ENCODE measurements at places on chromosomes 3 and 15. TPM values are rescaled to one million over a fixed set of nuclear protein-coding genes. Genes with fewer than 3 reads are reported as not detected.

DNA sequence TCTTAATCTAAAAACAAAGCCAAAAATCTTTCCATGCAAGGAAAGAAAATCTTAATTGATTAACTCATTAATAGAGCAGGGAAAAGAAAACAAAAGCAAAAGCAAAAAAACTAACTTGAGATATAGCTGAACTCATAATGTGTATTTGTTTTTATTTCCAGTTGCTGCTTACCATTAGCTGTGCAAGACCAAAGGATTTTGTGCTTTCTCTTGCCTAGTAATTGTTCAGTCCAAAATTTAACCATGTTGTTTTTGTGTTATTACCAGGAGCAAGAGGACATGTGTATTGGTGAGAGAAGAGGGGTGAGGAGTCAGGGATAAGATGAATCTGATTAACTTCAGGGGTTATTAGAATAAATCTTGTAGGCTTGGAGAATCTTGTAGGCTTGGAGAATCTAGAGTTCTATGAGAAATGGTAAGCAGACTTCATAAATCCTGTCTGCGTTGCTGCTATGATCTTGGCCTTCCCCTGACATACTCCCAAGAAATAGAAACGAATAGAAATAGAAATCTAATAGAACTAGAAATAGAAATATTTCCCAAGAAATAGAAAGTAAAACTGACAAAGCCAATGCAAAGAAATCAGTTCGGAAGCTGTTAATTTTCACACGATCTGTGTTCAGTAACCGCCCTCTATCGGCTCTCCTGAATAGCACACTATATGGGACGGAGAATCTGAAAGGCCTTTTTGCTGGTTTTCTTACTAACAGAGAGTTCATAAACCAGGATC lies 72.6 kb upstream of the TNFSF10 start:
- DNase-seq: peak; percentile 19
- peaks cover 2% of the 10 kb centered on the region for H3K27me3 ChIP-seq
- H3K27ac ChIP-seq: peak overlapping the region; percentile 30
- H3K4me1 ChIP-seq: peaks cover 22% of the 10 kb centered on the region
- H3K4me3 ChIP-seq: peak overlapping the region; percentile 80
- no peaks in the 10 kb centered on the region for H3K36me3 ChIP-seq

- no peak for DNase-seq
- H3K27ac ChIP-seq: no peak overlapping the region
- no peak overlapping the region for H3K4me3 ChIP-seq
- no peaks in the 10 kb centered on the region for H3K27me3 ChIP-seq
- no peaks in the 10 kb centered on the region for H3K36me3 ChIP-seq
Measured at GRCh38 chr3:23874359-23875112, 42.3 kb downstream of the NKIRAS1 start.

- H3K27me3 ChIP-seq: no peaks in the 10 kb centered on the region
- H3K4me1 ChIP-seq: no peaks in the 10 kb centered on the region
- H3K4me3 ChIP-seq: no peak overlapping the region
- no peaks in the 10 kb centered on the region for H3K36me3 ChIP-seq
- H3K27ac ChIP-seq: no peak overlapping the region
- DNase-seq: no peak
Measured at GRCh38 chr3:21694506-21694905, 56.5 kb downstream of the ZNF385D start.

DNA sequence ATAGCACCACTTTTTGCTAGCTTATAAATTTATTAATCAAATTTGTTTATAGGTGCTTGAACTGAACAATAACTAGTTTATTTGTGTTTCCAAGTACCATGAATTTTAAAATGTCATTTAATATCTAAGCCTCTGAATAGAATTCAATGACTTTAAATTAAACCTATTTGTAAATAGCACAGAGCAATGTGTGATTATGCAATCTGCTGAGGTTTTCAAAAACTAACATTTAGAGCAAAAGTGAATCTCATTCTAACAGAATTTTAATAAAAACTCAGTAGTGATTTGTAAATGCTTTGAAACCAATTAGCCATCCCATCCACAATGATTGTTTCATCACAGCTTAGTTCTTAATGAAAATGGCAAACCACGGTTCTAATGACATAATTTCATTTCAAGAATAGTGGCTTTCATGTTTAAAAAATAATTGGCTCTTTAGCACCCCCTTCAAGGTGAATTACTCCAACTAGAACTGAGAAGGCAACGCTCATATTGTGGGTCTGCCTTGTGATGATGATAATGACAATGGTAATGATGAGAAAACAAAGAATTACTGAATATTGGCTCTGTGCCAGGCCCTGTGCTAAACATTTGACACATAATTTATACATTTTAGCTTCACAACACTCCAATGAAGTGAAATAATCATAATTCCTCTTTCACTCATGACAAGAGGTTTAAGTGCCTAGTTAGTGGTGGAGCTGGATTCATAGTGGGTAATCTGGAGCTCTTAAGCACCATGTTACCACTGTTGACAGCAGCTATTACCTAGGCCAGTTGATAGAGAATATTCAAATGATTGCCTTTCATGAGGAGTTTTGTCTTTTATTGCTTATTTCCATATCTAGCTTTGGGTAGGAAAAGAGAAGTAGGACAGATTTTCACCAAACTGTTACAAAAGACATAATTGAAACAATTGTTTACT lies 145.7 kb downstream of the RBMS3 start:
- DNase-seq: no peak
- H3K4me3 ChIP-seq: no peak overlapping the region
- no peaks in the 10 kb centered on the region for H3K36me3 ChIP-seq
- H3K27me3 ChIP-seq: no peaks in the 10 kb centered on the region
- no peak overlapping the region for H3K27ac ChIP-seq

DNA sequence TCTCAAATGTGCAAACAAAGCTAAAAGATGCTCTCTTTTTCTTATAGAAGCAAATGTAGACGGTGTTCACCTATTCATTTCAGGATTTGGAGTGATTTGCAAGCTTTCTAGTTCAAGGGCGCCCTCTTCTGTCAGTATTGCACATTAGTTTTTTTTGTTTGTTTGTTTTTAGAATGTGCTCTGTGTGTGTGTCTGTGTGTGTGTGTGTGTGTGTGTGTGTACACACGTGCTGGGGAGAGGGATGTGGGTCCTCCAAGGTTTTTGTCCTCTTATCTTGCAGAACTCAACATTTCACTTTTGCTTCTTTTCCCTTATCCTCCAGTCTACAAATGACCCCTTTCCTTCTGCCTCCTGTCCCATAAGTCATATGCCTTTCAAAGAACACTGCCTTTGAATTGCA lies 23.5 kb downstream of the DNAH1 start:
- no peaks in the 10 kb centered on the region for H3K27me3 ChIP-seq
- peaks cover 14% of the 10 kb centered on the region for H3K36me3 ChIP-seq
- no peak overlapping the region for H3K27ac ChIP-seq
- H3K4me3 ChIP-seq: no peak overlapping the region
- peak; percentile 81 for DNase-seq

DNA sequence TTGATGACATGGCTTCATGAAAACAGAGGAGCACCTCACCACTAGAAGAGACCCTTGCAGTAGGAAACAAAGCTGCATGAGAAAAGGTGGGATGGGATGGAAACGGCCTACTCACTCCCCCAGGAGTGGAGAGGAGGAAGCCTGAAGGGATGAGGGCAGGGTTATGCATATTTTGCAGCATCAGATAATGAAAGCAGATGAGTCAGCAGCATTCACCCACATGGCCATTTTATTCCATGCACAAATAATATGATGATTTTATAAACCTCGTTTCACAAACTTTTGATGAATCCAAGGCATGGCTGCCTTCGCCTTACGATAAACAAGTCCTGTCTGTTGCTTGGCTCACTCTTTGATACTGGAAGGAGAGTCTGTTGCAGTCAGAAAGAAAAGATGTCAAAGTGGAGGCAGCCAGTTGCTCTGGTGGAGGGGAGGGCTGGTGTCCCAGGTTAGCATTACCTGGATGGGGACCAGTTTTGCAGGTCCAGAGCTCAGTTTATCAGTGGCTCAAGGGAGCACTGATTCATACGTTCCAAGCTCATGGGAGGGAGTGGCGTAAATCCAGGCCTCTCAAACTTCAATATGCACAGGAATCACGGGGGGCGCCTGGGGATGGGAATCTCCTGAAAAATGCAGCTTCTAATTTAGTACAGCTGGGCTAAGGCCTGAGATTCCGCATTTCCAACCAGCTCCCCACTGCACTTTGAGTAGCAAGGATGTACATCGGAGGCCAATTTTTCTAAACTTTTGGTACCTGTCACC lies 9.2 kb upstream of the EHD4 start:
- no peak for DNase-seq
- H3K27me3 ChIP-seq: no peaks in the 10 kb centered on the region
- no peaks in the 10 kb centered on the region for H3K36me3 ChIP-seq
- H3K4me1 ChIP-seq: no peaks in the 10 kb centered on the region
- H3K27ac ChIP-seq: no peak overlapping the region

DNA sequence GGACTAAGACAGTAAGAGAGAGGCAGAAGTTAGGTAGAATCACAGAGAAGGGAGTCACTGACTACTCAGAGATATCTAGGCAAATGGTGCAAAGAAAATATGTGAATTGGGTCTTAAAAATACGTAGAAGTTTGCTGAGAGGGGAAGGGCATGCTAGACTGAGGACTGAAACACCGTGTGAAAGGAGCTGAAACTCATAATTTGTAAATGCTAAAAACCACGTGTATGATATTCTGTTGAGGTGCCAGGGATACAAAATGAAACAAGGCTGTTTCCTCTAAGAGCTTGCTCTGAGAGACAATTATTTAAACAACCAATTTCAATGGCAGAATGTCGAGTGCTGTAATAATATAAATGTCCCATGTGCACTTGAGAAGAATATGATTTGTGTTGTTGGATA lies 47.2 kb downstream of the NCK1 start:
- no peak for DNase-seq
- H3K27ac ChIP-seq: peak overlapping the region; percentile 58
- H3K27me3 ChIP-seq: no peaks in the 10 kb centered on the region
- H3K36me3 ChIP-seq: peaks cover 5% of the 10 kb centered on the region
- peaks cover 61% of the 10 kb centered on the region for H3K4me1 ChIP-seq

DNA sequence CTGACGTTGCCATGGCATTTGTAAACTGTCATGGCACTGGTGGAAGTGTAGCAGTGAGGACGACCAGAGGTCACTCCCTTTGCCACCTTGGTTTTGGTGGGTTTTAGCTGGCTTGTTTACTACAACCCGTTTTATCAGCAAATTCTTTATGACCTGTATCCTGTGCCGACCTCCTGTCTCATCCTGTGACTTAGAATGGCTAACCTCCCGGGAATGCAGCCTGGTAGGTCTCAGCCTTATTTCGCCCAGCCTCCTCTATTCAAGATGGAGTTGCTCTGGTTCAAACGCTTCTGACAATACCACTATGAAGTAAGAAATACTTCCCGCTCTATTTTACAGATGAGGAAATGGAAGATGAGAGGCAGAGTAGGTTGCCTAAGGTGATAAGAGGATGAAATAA lies 16.6 kb downstream of the PAQR9 start:
- H3K27me3 ChIP-seq: peaks cover 15% of the 10 kb centered on the region
- DNase-seq: no peak
- H3K36me3 ChIP-seq: no peaks in the 10 kb centered on the region
- no peak overlapping the region for H3K4me3 ChIP-seq
- H3K27ac ChIP-seq: no peak overlapping the region

DNA sequence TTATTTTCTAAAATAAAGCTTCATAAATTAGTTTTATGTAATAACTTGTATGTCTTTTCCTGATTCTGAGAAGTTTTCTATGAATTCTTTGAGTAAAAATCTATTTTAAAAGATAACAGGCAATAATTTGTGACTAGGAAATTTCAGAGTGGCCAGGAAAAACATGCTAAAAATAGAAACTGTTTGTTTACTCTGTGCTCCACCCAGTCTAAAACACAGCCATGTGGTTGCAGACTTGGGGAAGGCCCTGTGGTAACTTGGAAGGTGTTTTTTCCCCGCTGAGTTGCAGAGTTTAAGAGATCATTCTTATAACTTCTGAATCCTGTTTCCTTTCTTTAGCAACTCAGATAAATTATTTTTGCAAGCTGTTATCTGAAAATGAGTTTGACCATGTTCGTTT lies 21.9 kb downstream of the PLCL2 start:
- no peak overlapping the region for H3K27ac ChIP-seq
- DNase-seq: no peak
- H3K4me3 ChIP-seq: no peak overlapping the region
- H3K4me1 ChIP-seq: peaks cover 41% of the 10 kb centered on the region

DNA sequence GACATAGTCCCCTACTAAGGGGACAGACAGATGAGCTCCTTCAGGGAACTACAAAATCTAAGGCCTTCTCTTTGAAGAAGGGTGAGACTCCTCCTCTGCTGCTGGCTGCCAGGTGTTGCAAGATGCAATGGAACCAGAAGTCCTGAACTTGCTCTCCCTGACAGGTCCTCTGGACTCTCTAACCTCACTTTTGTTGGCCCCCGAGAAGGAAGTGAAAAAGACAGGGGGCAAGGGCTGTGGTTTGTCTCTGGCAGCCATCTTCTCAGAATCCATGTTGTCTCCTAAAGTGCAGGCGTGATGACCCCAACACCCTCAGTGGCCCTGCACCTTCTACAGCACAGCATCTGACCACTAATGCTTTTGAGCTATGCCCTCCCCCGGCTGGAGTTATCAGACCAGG lies 292.5 kb downstream of the CHST2 start:
- H3K4me1 ChIP-seq: no peaks in the 10 kb centered on the region
- no peak overlapping the region for H3K4me3 ChIP-seq
- H3K27me3 ChIP-seq: no peaks in the 10 kb centered on the region
- H3K36me3 ChIP-seq: no peaks in the 10 kb centered on the region
- no peak overlapping the region for H3K27ac ChIP-seq

GRCh38 chr3:62942764-62943163 lies 67.5 kb upstream of the CADPS start:
- no peaks in the 10 kb centered on the region for H3K36me3 ChIP-seq
- no peak overlapping the region for H3K27ac ChIP-seq
- H3K4me3 ChIP-seq: no peak overlapping the region
- H3K4me1 ChIP-seq: no peaks in the 10 kb centered on the region
- no peaks in the 10 kb centered on the region for H3K27me3 ChIP-seq

DNA sequence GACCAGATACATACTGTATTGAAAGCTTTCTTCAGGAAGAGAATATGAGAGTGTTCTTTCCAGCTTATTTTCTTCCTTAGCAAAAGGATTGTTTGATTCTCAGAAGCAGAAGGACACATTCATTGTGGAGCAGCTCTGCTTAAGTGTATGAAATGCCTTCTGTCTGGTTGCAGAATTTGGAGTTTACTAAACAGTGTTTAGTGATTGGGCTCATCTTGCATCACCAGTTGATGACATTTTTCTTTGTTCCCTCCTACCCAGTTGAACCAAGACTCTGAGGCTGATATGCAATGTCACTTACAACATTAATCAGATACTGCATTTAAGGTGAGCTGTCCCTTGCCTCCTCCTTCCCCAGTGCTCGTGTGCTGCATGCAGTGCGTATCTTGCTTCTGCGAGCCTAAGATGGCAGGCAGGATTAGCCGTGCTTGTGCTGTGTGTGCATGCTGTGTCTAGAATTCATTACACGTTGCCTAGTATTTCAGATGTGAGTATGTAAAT lies 18.4 kb downstream of the ZBTB38 start:
- H3K27me3 ChIP-seq: no peaks in the 10 kb centered on the region
- H3K4me3 ChIP-seq: peak overlapping the region; percentile 86
- H3K27ac ChIP-seq: peak overlapping the region; percentile 23
- no peak for DNase-seq
- no peaks in the 10 kb centered on the region for H3K36me3 ChIP-seq
- peaks cover 20% of the 10 kb centered on the region for H3K4me1 ChIP-seq

GRCh38 chr3:140850210-140850955 lies 91.3 kb upstream of the SLC25A36 start:
- no peak overlapping the region for H3K27ac ChIP-seq
- no peaks in the 10 kb centered on the region for H3K36me3 ChIP-seq
- no peaks in the 10 kb centered on the region for H3K4me1 ChIP-seq
- no peak for DNase-seq
- H3K4me3 ChIP-seq: no peak overlapping the region

GRCh38 chr15:38374556-38374955 lies 79.4 kb upstream of the FAM98B start:
- H3K27me3 ChIP-seq: peaks cover 24% of the 10 kb centered on the region
- no peaks in the 10 kb centered on the region for H3K4me1 ChIP-seq
- no peak overlapping the region for H3K27ac ChIP-seq
- no peak overlapping the region for H3K4me3 ChIP-seq
- no peaks in the 10 kb centered on the region for H3K36me3 ChIP-seq

CCDC191 gene
- 6.5 TPM for total RNA-seq

CLSTN2 gene
- not detected for total RNA-seq

GABRR3 gene
- total RNA-seq: not detected
